ENCODE measurements at places on chromosomes 16 and 17.

GRCh38 chr16:71536752-71537499, 10.7 kb downstream of the CHST4 start:
- DNase-seq = no peak

DNA sequence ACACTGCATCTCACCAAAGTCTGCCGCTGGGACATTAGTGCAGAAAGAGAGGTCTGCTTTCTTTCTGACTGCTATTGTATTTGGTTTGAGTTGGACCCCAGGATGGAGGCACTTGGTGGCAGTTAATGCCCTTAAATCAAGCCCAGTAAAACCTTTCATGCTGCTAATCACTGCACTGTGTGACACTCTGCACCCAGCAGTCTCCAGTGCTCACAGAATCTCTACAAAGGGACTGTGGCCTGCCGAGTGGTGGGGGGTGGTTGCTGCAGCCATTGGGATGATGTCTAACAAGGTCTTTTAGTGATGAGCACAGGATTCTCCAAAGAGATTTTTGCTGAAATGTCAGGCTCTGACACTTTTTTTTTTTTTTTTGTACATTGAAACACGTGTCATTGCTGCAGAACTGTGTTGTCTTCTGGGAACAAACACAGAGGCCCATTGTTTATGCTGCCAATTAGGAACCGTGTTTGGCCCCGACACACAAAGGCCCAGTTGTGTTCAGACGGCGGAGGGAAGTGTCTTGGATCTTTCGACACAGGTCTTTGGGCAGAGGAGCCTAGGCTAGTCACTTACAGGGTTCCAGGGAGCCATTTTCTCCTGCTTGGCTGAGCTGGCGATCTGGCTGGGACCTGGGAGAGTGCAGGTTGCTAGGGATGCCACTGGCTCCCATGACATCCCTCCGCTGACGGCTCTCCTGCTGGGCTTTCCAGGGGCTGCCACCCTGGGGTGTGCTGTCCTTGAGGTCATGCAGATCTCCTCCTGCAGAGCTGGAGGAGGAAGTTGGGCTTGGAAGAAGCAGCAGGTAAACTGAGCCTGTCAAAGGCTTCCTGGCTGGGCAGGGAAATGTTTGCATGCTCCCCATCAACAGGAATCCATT, 16.2 kb upstream of the TNRC6C start:
- no peak for DNase-seq

GRCh38 chr17:78898075-78898836, 4.7 kb downstream of the CEP295NL start:
- DNase-seq = no peak

GRCh38 chr16:22670551-22671041, 143.4 kb upstream of the HS3ST2 start:
- DNase-seq = no peak

DNA sequence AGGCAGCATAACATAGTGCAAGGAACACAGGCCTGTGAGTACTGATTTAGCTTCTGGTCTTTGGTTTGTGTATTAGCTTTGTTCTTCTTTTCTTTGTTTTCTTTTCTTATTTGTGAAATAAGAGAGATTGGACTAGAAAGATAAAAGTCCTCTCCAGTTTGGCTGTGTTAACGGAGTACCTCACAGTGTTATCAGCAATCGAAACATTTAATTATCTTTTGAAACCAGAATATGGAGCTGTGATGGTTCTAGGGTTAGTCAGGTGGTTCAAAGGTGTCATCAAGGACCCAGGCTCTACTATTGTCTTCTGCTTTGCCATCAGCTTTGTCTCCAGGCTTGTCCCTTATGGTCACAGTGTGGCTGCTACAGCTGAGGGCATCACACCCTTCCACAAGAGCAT, 25.6 kb downstream of the ADORA2B start:
- DNase-seq = no peak

DNA sequence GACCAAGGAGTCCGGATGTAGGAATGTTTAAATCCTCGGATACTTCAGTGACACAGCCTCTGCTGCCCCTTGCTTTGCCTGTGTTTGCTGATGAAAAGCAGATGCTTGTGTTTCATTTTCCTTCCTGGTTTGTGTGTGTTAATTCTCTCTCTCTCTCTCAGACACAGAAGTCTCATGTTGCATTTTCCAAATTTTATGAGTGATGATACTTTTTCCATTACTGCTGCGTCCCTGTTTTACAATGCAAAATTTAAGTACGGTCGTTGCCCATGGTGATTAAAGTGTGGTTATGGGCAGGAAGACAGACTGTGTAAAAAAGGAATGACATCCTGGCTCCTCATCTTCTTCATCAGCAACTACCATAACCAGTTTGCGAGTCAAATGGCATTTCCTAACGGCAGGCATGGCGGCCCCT, 5.7 kb downstream of the RMI2 start:
- no peak for DNase-seq

Data from kidney epithelial cell (primary cell).